ENCODE measurements at places on chromosomes 6 and 20.

GRCh38 chr6:42710316-42710715 is 12.1 kb downstream of the PRPH2 start:
- DNase-seq: no peak

GRCh38 chr6:131159578-131159977 is 24.3 kb downstream of the AKAP7 start:
- DNase-seq: no peak

DNA sequence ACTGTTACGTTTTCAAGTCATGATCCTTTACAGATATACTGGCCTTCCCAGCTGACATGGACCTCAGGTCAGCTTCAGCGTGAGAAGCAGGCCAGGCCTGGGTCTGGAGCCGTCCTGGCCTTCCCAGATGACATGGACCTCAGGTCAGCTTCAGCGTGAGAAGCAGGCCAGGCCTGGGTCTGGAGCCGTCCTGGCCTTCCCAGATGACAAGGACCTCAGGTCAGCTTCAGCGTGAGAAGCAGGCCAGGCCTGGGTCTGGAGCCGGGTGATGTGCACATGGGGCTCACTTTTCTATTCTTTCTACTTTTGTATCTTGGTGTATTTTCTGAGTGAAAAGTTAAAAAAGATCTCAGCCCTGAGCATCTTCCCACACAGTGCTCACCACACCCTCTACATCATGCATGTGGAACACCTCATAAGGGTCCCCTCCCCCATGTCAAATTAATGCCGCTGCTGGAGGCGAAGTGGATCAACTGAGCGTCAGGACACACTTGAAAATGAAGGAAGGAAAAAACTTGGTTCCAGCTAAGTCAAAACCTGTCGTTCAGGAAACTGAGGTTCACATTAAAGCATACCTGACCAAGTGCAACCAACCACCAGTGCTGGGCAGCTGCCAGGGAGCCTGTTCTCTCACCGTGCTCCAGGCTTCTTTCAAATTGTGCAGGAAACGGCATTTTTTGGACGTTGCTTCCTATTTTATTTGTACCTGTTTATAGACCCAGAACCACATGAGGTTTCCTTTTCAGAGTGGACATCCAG is 32.2 kb downstream of the KIF25 start:
- DNase-seq: no peak

DNA sequence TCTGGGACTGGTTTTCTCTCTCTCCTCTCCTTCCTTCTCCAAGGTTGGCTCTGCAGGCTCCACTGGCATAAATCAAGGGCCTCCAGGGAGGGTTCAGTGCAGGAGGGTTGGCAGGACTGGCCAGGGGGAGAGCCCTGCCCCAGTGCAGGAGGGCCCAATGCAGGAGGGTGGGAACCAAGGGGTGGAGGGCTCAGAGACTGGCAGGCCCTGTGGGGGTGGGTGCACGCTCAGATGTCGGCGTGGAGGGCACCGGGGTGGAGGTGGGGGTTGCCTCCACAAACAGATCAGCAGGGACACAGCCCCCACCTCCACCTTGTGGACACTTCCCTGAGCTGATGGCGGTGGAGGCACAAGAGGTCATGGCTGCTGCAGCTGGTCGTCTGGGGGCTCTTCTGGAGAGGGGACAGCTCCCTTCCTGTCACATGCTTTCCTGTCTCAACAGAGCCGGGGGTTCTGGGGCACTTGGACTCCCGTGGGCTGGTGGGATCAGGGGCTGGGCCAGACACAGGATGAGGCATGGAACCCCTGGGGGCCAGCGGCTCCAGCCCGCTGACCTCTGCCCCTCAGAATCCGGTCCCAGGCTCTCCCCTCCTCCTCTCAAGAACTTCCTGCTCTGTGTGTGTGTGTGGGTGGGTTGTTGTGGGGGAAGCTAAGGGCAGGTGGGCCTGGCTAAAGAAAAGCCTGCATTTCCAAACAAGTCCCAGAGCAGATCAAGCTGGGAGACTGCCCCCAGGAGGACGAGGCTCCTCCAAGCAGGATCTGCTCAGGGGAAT is 2.7 kb upstream of the ABHD16B start:
- peak; percentile 62 for DNase-seq

- DNase-seq: no peak
Measured at GRCh38 chr6:1856381-1856780, 246.7 kb downstream of the FOXC1 start.

DNA sequence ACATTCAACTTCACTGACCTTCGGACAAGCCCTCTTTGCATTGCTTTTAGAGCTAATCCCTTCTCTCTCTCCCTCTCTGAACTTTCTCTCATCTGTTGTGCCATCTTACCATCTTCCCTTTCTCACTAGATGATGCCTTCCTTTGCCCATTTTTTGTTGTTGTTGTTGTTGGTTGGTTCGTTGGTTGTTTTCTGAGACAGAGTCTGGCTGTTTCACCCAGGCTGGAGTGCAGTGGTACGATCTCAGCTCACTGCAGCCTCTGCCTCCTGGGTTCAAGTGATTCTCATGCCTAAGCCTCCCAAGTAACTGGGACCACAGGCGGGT is 18.8 kb downstream of the MAP3K5 start:
- no peak for DNase-seq

DNA sequence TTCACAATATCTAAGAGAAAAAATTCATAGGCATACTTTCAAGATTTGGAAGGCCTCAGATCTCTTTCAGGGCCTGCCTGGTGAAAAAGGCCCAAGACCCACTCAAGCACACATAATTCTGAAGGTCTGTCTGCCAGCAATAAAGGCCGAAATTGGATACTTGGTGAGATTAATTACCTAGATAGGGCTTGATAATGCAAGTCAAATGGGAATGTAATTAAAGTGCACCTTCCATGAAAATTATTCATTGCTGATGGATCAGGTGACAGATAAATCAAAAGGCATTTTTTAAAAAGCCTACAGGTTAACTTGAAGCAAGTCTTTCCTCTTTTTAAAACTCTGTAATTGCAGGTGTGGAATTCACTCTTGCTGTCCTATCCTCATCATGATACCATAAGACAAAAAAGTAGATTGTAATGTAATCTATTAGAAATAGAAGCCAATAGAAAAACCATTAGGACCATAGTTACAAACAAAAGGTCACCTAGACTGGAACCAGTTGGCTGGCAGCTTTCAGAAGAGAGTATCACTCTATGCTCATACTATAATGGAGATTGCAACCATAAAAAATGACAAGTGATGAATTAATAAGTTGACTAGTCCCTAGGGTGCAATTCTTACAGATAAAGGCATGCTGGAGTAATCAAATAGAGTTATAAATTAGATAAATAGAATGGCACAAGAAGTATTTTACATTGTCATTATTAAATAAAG is 77.3 kb downstream of the EPHA7 start:
- DNase-seq: no peak

DNA sequence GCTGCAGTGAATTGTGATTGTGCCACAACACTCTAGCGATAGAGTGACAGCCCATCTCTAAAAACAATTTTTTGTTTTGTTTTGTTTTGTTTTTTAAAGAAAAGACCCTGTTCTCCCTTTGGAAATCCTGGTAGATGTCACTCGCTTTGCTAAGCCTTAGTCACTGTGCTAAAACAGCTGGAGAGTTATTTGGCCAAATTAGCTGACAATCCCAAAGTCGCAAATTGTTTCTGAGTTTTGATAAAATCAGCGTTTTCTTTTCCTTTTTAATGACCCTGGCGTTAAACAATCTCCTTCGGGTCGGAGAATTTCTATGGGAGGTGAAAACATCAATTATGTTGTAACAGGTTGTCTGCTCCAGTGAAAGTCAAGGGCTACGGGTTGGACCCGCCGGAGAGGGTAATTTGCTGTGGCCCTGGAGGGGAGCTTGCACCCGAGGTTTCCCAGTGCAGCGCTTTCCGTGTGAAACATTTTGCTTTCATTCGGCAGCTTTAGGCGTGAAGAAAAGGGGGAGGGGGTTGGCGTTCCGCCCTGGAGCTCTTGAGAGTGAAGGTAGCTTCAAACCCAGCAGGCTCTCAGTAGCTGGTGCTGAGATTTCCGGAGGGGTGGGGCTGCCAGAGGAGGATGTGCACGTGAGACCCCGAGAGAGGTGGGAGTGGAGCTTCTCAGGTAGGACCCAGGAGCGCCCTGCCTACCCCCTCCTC is 296.6 kb downstream of the PHACTR1 start:
- DNase-seq: peak; percentile 39

DNA sequence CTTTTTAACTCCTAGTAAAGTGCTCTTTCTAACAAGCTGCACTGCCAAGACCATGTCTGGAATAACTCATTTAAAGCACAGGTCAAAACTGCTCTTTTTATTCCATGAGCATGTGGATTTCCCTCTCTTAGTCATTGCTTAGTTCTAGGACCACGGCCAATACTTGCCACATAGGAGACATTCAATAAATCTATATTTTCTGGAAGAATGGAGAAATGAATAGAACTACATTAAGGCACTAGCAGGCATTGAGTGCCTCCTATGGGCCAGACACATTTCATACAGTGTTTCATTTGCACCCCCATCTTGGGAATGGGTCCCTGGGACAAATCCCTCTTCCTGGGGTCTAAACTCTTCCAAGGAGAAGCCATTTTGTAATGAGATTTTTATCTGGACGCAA is 552.8 kb upstream of the CITED2 start:
- no peak for DNase-seq

DNA sequence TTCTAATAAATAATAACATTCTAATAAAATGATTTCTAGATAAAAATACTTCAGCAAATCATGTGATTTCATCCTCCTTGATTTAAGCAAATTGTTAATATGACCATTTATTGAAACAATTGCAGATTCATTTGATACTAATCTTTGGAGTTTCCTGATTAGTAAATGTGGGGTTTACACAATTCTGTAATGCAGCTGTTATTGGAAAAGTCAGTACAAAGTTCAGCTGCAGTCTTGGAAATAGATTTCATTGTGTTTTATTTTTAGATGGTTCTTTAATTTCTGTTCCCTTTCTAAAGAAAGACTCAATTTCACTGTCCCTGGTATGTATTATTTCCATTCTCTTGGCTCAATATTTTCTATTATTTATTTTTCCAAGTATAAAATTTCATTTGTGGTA is 342.0 kb downstream of the TBC1D32 start:
- no peak for DNase-seq

GRCh38 chr6:170529839-170530469 is 23.2 kb downstream of the PSMB1 start:
- peak; percentile 77 for DNase-seq

DNA sequence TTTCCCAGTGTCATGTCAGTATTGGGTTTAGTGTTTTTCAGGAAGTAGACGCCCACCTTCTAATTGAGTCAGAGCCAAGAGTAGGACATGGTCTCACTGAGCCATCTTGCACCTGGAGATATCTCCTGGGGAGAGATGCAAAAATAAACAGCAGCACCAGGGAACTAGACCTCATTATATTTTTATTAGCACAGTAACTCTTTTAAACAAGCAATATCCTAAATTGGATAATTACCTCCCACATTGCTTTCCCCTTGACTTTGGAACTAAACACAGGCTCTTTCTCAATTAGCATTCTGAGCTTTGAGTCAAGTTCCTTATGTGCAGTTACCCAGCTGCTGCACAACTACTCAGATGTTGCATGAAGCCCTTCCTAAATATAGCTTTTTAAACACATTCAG is 175.4 kb downstream of the IBTK start:
- DNase-seq: no peak

DNA sequence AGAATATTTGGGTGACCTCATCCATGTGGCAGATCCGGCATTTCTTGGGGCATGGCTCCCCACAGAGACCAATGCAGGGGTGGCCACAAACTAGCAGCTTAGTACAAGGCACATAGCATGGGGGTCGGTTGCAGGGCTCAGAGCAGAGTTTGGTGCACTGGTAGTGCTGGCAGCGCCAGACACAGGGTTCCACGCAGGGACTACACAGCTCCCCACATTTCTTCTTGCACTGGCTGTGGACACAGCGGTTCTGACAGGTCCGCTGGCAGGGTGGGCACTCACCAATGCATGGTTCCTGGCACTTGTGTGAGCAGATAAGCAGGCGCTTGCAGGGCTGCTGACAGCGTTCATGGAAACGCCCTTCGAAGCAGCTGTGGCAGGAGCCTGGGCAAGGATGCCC is 29.1 kb downstream of the DDX27 start:
- DNase-seq: no peak

- peak; percentile 11 for DNase-seq
Measured at GRCh38 chr6:3013486-3013885, 13.8 kb downstream of the NQO2 start.

- DNase-seq: no peak
Measured at GRCh38 chr6:84462698-84463097, 235.3 kb upstream of the CEP162 start.

DNA sequence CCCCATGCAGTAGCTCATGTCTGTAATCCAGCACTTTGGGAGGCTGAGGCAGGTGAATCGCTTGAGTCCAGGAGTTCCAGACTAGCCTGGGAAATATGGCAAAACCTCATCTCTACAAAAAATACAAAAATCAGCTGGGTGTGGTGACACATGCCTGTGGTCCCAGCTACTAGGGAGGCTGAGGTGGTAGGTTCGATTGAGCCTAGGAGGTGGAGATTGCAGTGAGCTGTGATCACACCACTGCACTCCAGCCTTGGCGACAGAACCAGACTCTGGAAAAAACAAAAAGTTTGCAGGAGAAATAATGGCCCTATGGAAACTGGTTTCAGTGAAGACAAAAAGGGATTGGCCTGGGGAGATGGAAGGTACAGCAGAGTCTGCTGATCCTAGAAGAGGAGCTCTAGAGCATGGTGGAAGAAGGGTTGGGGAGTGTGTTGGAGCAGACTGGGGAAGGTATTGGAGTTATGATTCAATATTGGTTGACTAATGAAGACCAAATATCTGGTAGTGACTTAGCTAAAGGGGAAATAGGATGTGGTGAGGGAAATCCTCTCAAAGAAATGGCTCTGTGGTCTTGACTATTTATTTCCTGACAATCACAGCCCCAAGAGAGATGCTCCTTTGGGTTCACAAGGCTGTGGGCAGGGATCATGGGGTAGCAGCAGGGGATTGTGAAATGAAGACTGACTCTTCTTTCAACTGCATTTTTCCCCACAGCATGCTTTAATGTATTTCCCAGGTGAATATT is 281.9 kb downstream of the UTRN start:
- no peak for DNase-seq

DNA sequence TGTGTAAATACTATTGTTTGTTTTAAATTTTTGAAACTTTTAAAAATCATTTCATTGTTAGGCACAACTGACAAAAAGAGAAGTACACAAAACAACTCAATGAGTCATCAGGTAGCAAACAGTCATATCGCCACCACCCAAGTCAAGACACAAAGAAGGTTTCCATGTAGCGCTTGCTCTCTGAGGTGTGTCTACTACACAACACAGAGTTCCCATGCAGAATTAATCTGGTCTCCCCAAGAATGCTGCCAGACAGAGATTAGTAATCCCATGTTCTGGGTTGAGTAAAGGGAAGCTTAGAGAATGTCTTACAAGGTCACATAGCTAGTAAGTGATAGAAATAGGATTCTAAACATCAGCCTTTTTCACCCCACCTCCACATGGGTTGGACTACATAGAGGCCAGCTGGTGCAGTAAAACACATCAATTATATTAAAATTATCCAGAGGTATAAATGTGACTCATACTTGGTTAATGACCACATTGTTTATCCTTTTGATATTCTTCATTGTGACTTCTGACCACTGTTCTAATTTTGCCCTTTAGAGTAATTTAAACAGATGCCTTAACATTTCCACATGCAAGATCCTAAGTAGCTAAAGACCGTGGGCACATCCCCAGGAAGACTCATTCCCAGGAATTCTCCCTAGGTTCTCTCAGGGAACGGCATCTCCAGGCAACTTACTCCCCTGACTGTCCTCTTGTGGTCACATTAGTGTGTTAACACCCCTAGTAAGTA is 413.5 kb downstream of the PRKN start:
- no peak for DNase-seq

All from endothelial cell (in vitro differentiated cells).